Activated naive CD4-positive, alpha-beta T cell treated with anti-CD3 and anti-CD28 coated beads, Interleukin-2, amount 50 U/mL, for 16 hours (primary cell): ENCODE measurements at places on chromosomes 12 and 14.
A peak's percentile ranks its signal among the peaks of the same experiment; 100 is the strongest.

DNA sequence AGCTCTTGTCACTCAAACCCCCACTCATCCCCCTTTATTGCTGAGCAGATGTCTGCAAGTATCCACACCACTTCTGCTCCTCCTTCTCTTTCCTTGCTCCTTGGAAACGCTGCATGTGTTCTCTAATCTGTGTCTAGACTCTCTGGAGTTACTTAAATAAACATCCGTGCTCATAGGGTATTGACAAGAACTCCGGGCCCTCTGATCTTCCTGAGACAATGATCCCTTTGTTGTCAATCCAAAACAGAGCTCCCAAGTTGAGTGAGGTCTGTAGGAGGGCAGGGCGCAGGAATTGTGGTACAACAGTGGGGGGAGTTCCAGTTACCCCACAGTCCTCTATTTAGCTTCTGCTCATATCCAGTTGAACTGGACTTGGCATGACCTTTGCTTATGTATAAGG lies 489.0 kb downstream of the SNAPC1 start:
- no peak for DNase-seq

- no peak for DNase-seq
Observed at GRCh38 chr12:48866052-48866711, 512 bp upstream of the RND1 start.

DNA sequence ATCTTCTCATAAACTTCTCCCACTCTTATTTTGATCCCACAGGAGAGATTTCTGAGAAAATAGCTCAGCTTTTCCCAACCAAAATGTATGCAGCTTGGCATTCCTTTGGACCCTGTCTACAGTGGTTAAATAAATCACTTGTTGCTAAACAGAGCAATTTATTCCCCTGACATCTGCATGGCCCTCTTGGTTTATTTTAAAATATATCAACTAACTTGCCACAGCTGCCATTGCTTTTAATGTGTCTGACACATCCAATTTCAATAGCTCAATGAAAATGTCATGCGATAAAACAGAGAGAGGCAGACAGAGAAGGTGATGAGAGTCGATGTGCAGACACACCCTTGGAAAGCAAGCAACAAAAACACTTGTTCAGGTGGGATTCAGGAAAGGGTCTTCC lies 128.3 kb downstream of the SSPN start:
- DNase-seq, result no peak

DNA sequence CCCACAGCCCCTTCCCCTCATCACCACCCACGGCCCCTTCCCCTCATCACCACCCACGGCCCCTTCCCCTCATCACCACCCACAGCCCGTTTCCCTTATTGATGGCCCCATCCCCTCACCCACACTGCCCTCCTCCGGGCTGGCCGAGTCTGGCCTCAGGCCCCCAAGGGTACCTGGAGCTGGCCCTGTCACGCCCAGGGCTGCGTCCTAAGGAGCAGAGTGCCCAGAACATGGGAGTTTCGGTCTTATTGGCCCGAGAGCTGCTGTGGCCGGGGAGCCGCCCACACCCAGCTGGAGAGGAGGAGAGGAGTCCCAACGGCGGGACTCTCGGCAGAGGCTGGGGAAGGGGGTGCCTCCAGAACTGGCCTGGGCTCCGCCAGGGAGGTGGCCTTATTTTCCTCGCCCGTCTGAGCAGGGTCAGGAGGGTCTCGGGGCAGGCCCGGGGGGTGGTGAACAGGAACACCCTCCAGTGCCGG lies 182.3 kb downstream of the KIF26A start:
- peak; percentile 6 for DNase-seq

- no peak for DNase-seq
Observed at GRCh38 chr12:79688376-79689060, 2.2 kb downstream of the PAWR start.

- DNase-seq, result no peak
Observed at GRCh38 chr12:80811957-80812708, 95.4 kb downstream of the MYF5 start.

DNA sequence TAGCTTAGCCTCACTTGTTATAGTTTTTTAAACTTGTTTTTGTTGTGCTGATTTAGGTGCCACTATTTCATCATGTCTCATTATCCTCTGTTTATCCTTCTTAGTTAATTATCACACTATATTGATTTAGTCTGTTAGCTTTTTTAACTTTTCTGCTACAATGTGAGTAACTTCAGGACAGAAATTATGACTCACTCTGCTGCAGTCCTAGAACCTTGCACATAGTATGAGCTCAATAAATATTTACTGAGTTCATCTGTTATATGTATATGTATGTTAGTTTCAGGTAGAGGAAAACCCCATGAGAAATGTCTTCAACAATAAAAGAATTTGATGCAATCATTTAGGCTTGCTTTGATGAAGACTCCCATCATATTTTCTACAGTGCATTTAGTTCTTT lies 224.3 kb upstream of the NAV3 start:
- DNase-seq, result no peak

DNA sequence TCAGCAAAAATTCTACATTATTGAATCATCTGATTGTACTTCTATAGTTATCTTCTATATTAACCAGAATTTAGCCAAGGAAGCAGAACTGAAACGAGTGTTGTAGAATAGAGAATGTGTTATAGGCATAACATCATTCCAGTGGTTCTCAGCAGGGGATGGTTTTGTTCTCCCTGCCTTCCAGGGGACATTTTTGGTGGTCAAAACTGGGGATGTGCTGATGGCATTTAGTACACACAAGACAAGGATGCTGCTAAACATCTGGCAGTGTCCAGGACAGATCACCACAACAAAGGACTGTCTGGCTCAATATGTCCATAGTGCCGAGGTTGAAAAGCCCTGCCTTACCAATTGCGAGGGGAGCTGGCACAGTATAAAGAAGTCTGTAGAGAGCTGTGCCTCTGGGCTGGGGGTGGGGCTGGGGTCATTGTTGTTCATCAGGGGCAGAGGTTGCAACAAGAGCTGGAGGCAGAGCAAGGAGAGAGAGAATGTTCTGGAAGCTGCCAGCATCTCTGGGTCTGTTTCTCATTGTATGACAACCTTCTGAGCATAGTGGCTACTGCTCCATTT lies 1472.8 kb downstream of the AACS start:
- DNase-seq, result no peak

DNA sequence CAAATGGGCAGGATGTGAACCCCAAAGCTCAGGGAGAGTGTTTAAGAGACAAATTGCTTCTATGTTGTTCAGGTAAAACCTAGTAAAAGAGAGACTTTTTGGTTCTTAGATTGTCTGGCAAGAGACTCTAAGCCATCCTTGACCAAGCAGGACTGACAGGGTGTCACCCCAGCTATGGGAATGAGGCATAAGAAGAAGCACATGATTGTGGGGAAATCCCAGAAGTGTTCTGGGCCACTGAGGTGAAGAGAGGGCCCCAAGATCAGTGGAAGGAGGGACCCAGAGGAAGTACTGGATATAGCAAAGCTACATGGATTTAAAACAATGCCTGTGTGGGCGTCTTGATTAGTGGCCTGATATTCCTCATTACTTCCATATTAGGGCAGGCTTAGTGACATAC lies 99.0 kb downstream of the SAMD4A start:
- no peak for DNase-seq

DNA sequence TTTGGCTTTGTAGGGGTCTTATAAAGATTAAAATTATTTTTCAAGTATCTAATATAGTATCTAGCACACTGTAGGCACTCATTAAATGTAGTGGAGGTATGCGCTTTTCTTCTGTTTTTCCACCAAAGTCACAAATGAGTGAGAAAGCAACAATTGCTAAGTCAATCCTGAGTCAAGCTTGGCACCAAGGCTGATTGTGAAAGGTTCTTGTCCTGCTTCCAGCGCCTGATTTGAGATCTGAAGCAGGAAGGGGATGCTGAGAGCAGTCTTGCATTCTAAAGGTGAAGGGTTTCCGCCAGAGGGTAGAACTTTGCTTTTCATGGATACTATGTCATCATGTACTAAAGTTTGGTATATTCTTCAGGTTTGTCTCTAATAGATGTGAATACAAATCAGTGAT lies 64.9 kb upstream of the DAAM1 start:
- DNase-seq, result no peak

GRCh38 chr14:68538639-68539038 lies 254.2 kb downstream of the ZFP36L1 start:
- no peak for DNase-seq

DNA sequence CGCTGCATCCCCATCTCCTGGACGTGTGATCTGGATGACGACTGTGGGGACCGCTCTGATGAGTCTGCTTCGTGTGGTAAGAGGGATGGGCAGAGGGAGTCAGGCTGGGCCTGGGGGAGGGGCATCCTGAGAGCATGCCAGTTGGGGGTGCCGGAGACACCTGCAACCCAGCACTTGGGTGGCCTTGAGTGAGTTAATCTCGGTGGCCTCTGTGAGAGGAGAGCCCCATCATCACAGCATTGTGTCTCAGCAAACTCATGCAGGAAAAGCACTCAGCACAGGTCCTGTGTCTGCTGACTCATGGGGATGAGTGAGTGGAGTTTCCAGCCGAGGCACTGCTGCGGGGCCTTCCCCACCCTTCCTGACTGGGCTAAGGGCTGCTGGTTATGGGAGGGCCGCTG lies 19.6 kb upstream of the LRP1-AS start:
- peak; percentile 47 for DNase-seq

DNA sequence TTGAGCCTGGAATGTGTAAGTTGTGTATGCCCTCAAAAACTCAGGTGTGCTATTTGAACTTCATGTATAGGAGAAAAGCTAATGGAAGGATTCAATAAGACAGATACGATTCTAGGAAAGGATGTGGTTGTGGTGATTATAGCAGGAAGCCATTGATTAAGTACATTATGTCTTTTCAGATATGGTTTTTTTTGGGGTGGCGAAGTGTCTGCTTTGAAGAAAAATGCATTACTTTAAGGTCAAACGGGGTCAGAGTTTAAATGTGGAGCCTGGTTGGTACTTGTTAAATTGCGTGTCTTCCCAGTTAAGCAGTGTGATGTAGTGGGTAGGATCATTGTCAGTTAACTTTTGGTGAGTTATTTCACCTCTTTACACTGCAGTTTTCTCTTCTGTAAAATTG lies 13.0 kb upstream of the NUP107 start:
- no peak for DNase-seq

DNA sequence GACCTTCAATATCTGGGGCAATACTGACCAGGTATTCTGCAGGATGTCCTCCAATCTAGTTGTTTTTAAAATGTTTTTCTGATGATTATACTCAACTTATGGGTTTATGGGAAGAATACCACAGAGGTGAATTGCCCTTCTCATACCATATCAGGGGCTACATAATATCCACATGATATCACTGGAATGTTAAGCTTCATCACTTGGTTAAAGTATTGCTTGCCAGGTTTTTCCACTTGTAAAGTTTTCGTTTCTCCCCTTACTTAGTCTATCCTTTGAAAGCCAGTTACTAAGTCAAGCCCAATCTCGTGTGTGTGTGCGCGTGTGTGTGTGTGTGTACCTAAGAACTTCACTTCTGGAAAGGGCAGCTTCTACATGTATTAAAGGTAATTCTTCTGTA lies 980.9 kb upstream of the FBXO33 start:
- DNase-seq, result no peak

DNA sequence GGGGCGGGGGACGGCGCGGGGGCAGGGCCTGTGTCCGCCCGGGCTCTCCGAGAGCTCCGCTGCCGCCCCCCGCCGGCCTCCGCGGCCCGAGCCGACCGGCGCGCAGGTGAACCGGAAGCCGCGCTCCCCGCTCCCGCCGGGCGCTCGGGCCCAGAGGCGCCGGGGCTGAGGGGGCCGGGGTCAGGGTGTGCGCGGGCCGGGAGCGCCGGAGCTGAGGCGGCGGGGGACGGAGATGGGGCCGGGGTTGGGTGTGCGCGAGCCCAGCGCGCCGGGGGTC lies 431 bp downstream of the HIP1R start:
- DNase-seq, result no peak
